ENCODE measurements at places on chromosomes 13 and 19.

DNA sequence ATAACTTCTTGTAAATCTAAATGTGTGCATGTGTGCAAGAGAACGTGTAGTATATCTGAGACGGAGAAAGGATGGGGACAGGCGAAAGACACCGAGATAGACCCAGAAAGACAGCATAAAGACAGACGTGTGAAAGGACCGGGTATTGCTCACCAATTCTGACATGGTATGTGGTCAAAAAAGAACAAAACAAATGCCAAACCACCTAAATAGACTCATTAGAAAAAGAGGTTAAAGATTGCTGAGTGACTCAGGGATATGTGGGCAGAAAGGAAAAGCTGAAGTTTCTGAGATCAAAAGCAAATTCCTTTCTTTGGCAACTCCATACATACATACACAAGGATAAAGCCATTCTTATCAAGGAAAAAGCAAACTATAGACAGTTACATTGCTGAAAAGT, 179.7 kb upstream of the TSC22D1 start:
- no peak for DNase-seq

DNA sequence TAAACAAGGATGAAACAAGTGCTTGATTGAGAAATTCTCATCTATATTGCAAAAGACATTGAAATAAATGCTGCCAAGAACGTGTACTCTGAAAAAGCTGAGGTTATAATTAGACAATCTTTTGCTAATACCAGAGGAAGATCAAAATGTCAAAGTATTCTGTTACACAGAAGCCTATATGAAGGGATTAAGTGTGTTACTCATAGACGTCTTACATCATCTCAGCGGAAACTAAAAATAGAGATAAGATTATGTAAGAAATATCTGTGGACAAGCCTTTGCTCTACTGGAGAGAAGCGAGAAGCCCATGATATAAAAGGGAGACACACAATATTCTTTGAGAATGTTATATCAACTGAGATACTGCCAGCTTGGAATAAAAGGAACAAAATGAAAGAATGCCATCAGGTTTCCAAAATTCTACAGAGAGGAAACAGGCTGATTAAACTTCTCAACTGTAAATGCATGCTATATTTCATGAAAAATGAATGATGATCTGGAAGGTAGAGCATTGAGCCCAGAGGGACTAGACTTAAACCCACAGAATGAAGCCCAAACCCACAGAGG, 699.0 kb downstream of the GPC5 start:
- no peak for DNase-seq

DNA sequence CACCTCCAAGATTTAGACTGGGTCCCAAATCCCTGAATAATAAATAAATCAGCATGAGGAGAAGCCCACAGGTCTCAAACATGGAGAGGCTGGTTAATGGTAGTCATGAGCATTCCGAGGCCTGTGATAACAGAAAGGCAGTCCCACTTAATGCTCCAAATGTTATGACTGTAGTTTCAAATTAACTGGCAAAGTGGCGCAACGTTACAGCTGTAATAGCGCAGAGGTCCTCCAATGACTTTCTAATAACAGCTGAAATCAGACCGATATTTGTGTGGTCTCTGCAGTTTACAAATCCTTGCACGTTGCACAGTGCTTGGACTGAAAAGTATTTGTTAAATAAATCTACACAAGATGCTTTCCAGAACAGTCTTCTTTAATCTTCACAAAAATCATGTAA, 141.8 kb downstream of the ABCC4 start:
- DNase-seq, result no peak

- DNase-seq, result no peak
These were observed 29.7 kb upstream of the KL start for GRCh38 chr13:32986552-32986951.

GRCh38 chr13:46267166-46267565, 55.4 kb downstream of the LRRC63 start:
- DNase-seq, result no peak

GRCh38 chr19:45161738-45162607, 1.2 kb upstream of the NKPD1 start:
- DNase-seq, result no peak
